ENCODE measurements at places on chromosomes 5 and 9.

GRCh38 chr5:168590666-168591065 lies 11.5 kb upstream of the PANK3 start:
- no peak for DNase-seq

DNA sequence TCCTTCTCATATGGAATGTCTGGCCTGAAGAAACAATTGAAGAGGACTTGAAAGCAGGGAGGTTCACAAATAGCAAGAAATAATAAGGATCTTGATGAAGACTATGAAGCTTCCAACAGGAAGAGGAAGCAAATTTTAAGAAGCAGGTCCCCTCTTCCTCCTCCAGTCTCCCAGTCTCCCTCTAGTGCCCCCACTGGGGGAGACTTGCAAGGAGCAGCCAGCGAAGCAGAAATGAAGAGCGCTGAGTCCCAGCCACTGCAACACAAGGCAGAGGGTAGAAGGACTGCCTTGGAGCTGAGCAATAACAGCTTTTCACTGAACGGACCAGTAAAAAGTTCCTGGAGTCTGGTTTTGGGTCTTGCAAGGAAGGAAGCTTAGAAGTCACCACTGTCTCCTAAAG lies 32.6 kb upstream of the ACO1 start:
- DNase-seq = no peak

DNA sequence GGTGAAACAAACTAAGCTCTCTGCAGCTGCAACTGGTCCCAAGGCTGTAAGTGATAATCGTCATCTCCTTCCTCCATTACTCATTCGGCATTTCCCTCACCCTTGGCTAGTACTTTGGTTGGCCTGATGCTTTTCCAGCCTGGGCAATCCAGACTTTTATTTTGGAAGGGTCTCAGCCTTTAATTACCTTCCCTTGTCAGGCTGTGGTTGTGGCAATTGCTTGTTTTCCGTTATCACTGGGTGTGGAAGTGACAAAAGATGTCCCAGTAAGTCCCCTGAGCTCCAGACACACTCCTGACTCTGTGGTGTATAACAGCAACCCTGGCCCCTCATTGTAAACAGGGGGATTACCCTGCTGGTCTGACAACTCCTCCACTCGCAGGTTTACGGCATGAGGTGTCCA lies 6.3 kb upstream of the FAF2 start:
- no peak for DNase-seq

DNA sequence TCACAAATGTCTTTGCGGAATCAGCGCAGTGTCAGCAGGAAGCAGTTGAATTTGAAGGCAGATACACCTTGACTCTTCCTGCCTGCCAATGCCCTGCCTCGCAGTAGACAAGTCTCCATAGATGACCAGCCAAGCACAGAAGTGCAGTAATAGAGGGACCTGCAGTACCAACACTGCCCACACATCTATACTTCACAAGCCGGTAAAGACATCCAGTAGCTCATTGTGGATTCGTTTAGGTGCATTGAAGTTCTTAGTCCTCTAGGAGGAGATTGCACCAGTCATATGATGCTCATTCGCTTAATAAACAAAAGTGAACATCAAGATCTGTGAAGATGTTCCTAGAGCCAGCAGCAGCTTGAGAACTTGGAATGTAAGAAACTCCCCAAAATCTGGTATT lies 7.1 kb upstream of the IFNA2 start:
- DNase-seq = no peak

GRCh38 chr5:156582193-156582598 lies 255.2 kb downstream of the SGCD start:
- DNase-seq = no peak
